NCI-H446 (cell line): ENCODE measurements at places on chromosomes 7 and 10.

GRCh38 chr10:112080231-112080630 is 103.3 kb downstream of the GPAM start:
- peak; percentile 15 for DNase-seq

DNA sequence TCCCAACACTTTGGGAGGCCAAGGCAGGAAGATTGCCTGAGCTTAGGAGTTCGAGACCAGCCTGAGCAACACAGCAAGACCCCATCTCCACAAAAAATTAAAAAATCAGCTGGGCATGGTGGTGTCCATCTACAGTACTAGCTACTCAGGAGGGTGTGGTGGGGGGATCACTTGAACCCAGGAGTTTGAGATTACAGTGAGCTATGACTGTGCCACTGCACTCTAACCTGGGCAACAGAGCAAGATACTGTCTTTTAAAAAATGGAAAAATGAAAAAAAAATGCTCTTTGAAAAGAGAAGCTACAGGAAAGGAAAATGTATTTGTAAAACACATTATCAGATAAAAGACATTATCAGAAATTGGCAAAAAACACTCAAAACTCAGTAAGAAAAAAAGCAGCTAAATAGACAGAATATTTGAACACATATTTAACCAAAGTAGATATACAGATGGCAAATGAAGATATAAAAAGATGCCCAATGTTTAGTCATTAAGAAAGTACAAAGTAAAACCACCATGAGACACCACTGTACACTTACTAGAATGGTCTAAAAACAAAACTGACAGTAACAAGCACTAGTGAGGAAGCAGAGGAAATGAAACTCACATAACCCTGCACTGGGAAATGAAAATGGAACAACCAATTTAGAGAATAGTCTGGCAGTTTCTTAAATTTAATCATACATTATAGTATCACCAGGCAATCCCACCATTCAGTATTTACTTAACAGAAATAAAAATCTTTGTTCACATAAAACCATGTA is 40.5 kb downstream of the NRBF2 start:
- no peak for DNase-seq

DNA sequence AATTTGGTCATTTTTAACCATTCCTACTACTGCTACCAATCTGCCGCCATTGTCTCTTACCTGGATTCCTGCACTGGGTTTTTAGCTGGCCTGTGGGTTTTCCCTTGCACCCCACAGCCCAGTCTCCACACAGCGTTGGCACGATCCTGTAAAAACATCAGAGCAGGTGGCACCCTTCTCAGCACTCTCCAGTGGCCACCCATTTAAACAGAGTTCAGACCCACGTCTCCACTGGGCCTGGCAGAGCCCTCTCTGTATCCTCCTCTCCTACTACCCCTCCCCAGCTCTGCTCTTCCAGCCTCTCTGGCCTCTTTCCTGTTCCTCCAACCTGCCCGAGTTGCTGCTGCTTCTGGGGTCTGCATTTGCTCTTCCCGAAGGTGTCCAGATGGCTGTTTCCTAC is 259.4 kb downstream of the SDK1 start:
- DNase-seq, result no peak

GRCh38 chr10:95346715-95347401 is 56.1 kb upstream of the PDLIM1 start:
- no peak for DNase-seq

- DNase-seq, result no peak
Observed at GRCh38 chr7:16347066-16347826, 74.1 kb downstream of the CRPPA start.

- peak; percentile 34 for DNase-seq
Observed at GRCh38 chr10:71241114-71241829, 28.9 kb downstream of the UNC5B start.

DNA sequence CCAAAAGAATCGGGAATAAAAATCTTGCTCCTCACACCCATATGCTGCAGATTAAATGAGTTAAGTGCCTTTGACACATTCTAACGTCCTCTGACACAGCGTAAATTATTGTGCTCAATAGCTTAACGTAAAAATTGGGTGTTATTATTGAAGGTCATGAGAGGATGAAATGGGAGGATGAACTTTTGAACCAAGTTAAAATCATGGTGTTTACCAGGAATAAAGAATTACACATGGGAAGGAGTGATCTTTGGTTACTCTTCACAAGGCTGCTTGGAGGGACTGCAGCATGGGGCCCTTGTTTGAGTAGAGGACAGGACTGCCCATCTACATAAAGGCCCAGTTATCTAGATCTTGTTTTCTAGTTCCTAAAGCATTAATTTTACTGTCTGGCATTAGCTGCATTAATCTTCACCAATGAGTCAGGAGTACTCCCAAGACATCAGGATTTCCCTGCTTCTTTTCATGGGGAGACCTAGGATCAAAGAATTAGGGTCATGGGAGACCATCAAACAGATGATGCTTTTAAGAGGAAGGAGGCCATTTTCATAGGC is 84.9 kb upstream of the PRR15 start:
- DNase-seq, result no peak

DNA sequence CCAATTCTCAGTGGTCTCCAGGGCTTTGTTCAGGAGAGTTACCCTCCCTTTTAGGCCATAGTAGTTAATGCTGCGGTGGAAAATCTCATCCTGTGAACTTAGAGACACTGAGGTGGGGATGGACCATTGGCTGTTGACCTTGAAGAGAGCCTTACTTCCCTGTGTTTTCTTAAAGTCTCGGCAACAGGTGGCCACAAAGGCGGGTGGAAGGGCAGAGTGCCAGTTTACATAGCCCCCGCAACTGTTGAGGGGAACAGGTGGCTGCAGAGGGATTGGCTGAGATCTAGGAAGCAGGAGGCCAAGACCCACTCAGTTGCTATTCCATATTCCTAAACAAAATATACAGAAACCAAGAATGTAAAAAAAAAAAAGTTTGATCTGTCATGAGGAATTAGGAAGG is 160.6 kb downstream of the ST7 start:
- peak; percentile 45 for DNase-seq

GRCh38 chr10:131874991-131875451 is 25.8 kb upstream of the PPP2R2D start:
- peak; percentile 44 for DNase-seq

- DNase-seq, result no peak
Observed at GRCh38 chr7:148999192-148999591, 29.1 kb downstream of the PDIA4 start.

- DNase-seq, result no peak
Observed at GRCh38 chr7:17269341-17270221, 28.9 kb upstream of the AHR start.

DNA sequence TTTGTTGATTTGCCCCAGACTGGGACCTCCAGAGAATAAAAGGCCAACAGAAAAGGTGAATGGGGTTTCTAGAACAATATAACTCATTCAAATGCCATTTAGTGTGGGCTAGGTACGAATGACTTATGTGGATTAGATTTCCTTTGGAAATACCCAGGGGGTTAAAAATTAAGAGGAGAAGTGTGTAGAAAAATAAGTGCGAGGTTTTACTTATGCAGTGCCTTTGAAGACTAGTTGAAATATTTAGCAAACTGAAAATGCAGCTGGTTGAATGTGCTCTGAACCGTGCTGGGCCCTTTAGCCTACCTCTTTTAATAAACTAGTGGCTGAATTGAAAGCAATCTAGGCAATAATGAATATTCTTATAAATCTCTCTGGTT is 180.6 kb downstream of the LRMDA start:
- no peak for DNase-seq

DNA sequence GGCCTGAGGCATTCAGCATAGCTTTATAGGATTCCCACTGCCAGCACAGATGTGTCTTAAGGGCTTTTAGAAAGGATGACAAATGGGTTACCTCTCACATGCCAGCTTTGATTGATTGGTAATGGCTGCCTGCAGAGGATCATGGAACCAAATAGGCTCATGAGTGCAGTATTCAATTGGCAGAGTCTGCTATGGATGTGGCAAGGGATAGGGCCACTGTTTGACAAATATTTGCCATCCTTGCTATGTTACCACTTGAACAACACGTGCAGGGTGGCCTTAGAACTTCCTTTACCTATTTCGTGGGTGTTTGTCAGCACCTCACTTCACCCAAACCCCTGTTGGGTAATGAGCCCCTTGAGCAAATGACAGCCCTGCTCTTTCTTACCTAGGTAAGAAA is 139.2 kb downstream of the C10orf105 start:
- no peak for DNase-seq

- no peak for DNase-seq
Observed at GRCh38 chr7:47423196-47423595, 158.7 kb downstream of the TNS3 start.

DNA sequence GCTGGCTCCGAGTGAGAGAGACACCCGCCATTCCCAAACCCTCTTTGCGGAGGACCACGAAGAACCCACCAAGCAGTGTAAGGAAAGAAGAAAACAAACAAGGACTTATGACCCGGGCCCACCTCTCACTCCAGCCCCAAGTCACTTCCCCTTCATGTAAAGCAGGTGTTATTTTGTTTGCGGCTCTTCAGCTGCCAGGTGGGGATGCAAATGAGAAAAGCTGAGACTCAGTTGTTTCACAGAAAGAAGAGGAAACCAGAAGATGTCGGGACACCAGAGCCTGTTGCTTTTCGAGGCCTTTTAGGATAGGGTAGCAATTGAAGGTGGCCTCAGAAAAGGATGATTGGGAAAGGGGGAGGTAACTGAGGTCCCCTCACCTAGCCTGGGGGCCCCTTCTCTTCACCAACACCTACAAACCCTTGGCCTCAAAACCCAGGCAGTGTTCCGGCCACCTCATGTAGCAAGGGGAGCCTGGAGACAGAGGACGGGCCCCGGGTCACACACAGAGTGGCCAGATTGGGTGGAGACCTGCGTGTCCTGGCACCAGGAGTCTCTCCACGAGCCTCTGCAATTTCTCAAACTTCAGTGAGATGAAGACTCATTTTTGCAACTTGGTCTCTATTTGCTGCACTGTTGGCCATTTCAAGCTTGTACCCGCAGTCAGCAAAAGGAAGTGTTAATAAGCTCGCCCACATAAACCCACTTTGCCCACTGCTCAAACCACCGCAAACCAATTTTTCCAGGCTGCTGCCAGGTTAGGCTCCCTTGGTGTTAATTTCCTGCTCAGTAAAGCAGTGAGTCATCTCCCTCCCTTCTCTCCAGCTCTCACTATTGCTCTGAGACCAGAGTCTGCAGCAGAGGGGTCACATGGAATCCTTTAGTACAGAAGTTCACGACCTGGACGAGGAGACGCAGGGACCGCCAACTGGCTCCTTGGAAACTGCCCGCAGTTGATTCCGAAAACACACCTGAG is 45.5 kb downstream of the AOC1 start:
- DNase-seq, result no peak

GRCh38 chr7:90955641-90956207 is 308.5 kb upstream of the FZD1 start:
- DNase-seq, result no peak

- DNase-seq, result no peak
Observed at GRCh38 chr7:19079066-19079465, 38.4 kb downstream of the TWIST1 start.

DNA sequence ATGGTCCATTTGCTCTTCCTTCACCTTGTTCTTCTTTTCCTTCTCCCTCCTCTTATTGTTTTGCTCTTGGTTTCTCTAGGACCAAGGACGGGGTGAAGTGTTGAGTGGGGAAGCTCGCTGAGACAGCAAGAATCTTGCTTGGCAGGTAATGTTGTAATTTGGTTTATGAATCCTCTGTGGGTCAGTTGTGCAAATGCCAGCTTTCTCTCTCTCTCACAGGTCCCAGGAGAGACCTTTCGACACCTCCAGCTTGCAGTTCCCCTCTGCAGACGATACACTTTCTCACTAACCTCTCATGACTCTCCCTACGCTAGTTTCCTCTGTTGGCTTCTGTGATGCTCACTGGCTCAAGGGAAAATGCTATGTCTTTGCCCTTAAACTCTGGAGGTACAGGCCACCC is 77.0 kb downstream of the FRMD4A start:
- DNase-seq, result no peak
